ENCODE measurements at places on chromosomes 7 and 10. TPM values are rescaled to one million over a fixed set of nuclear protein-coding genes. Genes with fewer than 3 reads are reported as not detected.

- DNase-seq = peak; percentile 17
Observed at GRCh38 chr7:120272701-120273475, at the start of gene KCND2. Gene KCND2, plus strand, starts transcription at chr7:120273175.

- peak; percentile 89 for DNase-seq
Observed at GRCh38 chr7:50837965-50838364, 55.3 kb upstream of the GRB10 start.

- DNase-seq = no peak
Observed at GRCh38 chr7:30082686-30083085, 52.1 kb upstream of the MTURN start.

GRCh38 chr10:69552268-69552667, 21.0 kb downstream of the NEUROG3 start:
- DNase-seq = no peak

Gene VPS37D
- 4.7 TPM for total RNA-seq

DNA sequence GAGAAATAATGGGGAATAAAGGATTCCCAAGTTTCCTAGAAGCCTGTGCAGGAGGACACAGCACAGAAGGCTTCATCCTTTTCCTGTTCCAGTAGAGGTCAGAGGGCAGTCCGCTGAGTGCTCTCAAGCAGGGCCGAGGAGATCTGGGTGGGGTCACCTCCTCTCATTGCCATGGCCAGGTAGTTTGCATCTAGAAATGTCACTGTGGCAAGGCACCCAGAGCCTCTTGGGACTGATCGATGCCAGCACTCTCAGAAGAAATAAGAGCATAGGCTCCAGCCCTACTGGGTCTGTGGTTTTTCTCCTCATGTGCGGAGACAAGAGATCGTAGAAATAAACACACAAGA, 7.9 kb downstream of the NUB1 start:
- DNase-seq = no peak

Gene PRLHR
- total RNA-seq = not detected

- no peak for DNase-seq
Observed at GRCh38 chr10:14200698-14201544, 129.8 kb downstream of the FRMD4A start.

DNA sequence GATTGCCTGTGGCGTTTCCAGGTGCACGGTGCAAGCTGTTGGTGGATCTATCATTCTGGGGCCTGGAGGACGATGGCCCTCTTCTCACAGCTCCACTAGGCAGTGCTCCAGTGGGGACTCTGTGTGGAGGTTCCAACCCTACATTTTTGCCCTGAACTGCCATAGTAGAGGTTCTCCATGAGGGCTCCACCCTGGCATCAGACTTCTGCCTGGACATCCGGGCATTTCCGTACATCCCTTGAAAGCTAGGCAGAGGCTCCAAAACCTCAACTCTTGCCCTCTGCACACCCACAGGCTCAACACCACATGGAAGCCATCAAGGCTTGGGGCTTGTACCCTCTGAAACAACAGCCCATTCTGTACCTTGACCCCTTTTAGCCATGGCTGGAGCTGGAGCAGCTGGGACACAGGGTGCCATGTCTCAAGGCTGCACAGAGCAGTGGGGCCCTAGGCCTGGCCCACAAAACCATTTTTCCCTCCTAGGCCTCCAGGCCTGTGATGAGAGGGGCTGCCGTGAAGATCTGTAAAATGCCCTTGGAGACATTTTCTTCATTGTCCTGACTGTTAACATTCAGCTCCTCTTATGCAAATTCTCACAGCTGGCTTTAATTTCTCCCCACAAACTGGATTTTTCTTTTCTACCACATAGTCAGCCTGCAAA, 10.0 kb upstream of the FGL2 start:
- DNase-seq = no peak

Measured in HT1080 (cell line).